ENCODE measurements at places on chromosomes 1 and 21. TPM values are rescaled to one million over a fixed set of nuclear protein-coding genes. Genes with fewer than 3 reads are reported as not detected.

The AIDA gene
- total RNA-seq = 48.6 TPM

The EXTL2 gene
- total RNA-seq = 7.4 TPM

The SFPQ gene
- total RNA-seq = 86.4 TPM

The FCRL2 gene
- total RNA-seq = not detected

The CD34 gene
- total RNA-seq = 65.0 TPM

The IVL gene
- total RNA-seq = not detected

The STYXL2 gene
- 210 TPM for total RNA-seq

The CFHR4 gene
- total RNA-seq = not detected

The MEX3A gene
- total RNA-seq = 0.15 TPM

The OLFML2B gene
- total RNA-seq = 1.1 TPM

The LAMB3 gene
- total RNA-seq = 3.8 TPM

Data from heart right ventricle (tissue), 16 donors.